ENCODE measurements at places on chromosomes 1 and 21.

GRCh38 chr1:201562257-201562656, 23.3 kb downstream of the NAV1 start:
- DNase-seq, result no peak

DNA sequence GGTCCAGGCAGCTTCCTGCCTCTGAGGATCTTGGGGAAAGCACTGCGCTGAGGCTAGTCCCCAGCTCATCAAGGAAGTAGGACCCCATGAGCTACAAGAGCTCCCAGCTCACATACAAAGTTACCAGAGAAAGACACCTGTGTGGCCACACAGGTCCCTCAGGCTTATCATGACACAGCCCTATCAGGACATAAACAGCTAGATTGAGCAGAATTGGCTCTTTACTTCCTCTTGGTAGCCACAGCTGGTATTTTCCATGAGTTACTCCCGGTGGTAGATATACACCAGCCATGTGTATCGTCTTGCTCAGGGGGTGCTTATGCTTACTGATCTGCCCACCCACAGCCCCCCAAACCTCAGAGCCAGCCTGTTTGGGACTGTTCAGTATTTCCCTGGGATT, 1.2 kb downstream of the LENEP start:
- DNase-seq, result no peak

DNA sequence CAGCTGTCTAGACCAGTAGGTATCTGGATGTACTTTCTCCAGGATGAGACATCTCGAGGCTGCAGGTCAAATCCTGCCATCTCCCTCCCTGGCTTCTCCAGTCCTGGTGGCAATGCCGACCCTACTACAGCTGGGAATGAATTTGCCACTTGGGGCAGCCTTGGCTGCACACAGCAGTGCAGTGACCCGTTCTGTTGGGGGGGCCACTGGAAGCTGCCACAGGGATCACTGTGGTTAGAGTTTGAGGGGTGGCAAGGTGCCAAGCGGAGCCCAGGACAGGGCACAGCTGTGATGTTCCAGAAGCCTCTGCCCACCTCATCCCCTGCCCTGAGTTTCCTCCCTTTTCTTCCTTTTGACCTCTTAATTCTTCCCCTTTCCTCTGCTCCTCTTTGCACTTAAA, 17.1 kb downstream of the COL6A2 start:
- no peak for DNase-seq

- no peak for DNase-seq
These were observed 64.5 kb upstream of the SLC44A3 start for GRCh38 chr1:94755675-94756074.

GRCh38 chr1:24364975-24365678, 46.0 kb downstream of the GRHL3 start:
- DNase-seq, result no peak

DNA sequence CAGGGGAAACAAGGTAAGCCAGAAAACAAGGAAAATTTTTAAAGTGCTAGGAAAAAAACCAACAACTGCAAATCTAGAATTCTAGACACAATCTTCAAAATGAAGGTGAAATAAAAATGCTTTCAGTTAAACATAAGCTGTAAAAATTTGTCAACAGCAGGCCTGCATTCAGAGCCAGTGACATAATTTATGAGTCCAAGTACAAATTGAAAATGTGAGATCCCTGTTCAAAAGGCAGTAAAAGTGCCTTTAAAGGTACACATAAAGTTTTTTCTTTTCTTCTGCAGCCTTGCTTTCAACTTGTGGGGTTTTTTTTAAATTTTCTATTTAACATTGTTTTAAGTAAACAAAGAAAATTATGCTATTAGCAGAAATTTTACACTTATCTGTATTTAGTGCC, 37.4 kb downstream of the DENND2C start:
- DNase-seq, result no peak

DNA sequence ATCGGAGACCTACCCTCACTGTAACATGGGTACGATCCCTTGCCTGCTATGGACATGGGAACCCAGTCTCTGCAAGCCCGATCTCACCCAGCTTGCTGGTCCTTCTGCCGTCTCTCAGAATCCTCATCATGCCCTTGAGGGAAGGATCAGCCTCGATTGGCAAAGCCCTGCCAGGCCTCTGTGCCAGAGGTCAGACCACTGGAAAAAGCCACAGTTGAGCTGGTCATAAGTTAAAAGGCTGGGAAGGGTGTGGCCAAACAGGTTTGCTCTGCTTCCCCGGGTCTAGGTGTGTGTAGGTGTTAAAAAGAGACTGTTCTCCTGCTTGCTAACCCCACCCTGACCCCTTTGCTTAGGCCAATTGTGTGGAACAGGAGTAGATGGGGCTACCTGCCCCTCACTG, 19.5 kb upstream of the PADI3 start:
- DNase-seq, result no peak

- DNase-seq, result no peak
These were observed 565.2 kb upstream of the ADAMTS5 start for GRCh38 chr21:27532076-27532475.

DNA sequence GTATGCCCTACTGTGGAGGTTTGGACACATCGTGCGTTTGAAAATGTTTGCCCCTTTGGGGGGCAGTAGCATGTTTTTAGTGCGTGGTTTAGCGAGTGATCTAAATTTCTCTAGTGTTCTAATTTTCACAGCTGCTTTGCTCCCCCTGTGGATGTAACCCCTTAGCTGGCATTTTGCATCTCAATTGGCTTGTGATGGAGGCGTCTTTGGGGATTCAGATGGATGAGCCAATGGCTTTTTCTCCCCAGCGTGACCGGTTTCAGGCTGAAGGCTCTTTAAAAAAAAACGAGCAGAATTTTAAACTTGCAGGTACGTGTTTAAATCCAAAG, 836 bp downstream of the CDC7 start:
- peak; percentile 57 for DNase-seq

DNA sequence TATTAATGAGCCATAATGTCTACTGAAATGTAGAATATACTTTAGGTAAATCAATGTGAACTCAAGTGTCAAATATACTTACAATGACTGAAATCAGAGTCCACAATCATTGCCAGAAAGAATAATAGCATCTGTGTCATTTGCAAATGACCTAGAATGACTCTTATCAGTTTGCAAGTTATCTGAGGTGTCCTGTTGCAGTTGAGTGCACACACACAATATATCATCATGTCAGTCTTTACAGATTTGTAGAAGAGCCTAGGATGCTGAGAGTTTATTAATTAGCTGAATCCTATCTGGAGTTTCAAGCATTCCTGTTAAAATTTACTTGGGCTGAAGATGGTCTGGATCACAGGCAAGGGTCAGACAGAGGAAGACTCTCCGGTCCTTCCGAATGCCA, 324.0 kb upstream of the GREM2 start:
- DNase-seq, result no peak

- no peak for DNase-seq
These were observed 16.1 kb upstream of the CLDN8 start for GRCh38 chr21:30232011-30232410.

DNA sequence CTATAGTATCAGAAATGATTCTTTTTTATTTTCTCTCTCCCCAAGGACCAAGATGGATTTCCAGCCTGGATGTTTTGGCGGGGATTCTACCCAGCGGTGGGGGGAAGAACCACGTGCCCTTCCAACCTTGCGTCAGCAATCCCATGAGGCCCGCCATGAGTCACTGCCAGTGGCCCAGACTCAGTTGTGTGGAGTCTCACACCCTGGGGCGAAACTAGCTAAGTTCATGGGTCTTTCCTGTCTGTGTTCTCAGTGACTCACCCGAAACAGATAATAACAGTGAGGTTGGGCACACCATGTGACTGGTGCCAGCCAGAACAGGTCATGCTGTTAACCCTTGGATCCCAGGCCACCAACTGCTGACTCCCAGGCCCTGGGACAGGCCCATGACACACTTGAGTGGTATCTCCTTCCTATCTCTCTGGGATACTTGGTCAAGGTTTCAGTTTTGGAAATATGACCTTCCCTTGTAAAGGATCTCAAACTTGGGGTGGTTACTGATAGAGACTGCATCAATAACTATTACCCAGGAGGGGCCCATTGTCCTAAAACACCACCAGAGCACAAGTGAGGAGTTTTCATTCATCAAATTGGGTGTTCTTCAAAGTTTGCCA, 98.0 kb upstream of the DUSP10 start:
- DNase-seq, result no peak

DNA sequence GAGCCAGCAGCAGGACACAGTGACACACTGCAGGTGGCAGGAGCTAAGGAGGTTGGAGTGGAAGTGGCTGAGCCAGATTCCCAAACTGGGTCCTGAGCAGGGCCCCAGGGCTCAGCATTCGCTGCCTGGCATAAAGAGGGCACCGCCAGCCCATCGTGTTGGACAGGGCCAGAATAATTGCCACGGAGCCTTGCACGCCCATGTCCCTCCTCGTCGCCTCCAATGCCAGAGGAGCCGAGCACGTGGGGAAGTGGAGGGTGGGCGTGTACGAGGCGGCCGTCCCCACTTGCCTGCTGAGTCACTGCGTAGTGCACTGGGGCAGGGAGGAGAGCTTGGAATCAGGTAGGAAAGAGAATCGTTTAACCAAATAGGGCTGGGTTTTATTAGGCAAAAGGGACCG, 26.1 kb upstream of the LRRC47 start:
- no peak for DNase-seq

DNA sequence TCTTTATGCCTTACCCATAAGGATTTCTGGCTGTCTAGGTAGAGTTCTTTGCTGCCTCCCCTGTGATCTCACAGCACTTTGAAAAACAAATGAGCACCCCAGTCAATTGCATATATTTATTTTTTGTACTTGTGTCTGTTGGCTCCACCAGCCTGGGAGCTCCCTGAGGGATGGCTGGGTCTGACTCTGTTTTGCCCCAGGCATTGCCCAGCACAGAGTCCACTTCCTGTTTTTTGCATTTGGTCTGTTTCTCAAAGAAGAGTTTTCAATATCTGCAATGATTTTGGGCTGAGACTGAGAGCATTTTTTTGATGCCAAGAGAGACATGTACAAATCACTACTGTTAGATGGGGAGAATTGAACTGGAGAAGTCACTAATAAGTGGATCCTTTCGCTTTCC, 125.0 kb downstream of the FOXD2 start:
- DNase-seq, result no peak

DNA sequence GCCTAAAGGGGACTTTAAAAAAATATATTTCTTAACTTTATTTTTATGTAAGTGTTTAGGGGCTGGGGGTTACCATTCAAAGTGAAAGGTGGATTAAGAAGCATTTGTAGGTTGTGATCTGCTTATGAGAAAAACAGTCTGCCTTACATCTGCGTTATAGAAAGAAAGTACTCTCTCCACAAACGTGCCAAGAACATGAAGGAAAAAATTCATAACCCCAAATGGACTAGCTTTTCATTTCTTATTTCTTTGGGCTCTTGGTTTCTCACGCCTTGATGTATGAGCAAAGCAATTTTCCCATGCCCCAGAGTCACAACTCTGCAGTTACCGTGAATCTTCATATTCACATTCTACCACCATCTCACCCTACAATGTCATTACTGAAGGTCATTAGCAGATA, 1165.1 kb upstream of the ADGRL4 start:
- no peak for DNase-seq

DNA sequence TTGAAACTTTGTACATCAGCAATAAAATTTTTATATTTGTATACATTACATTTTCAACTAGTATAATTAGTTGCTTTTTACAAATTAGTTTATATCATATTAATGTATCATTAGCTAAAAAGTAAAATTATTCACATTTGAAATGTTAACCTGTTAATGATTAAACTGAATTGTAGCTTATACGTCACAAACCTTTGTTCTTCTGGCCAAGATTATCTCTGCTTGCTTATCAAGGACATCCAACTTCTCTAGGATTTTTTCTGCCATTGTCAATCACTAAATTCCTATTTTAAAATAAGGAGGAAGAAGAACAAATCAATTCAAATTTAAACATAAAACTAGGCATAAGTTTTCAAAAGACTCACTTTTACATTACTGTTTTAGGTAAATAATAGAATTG, 7.8 kb downstream of the C1orf141 start:
- no peak for DNase-seq

- no peak for DNase-seq
These were observed 173.3 kb downstream of the RWDD3 start for GRCh38 chr1:95407131-95407885.

DNA sequence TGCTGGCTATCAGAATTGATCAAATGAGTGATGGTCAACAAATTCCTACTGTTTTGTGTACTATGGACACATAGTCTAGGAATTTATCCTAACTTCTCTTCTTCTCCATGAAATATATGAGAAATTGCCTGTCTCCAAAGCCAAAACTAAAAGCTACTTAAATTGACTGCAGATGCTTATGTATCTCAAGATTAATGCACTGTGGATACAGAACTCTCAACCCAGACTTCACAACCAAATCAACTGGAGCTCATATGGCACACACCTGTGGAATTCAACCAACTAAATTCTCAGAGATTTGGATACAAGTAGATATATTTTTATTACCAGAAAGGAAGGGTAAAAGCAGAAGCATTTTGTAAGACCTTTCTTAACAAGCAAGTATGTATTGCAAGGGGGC, 566.1 kb downstream of the LTN1 start:
- no peak for DNase-seq
